ENCODE measurements at places on chromosomes 13 and 19.

- DNase-seq: no peak
These were observed 23.9 kb upstream of the OXGR1 start for GRCh38 chr13:97018029-97018819.

DNA sequence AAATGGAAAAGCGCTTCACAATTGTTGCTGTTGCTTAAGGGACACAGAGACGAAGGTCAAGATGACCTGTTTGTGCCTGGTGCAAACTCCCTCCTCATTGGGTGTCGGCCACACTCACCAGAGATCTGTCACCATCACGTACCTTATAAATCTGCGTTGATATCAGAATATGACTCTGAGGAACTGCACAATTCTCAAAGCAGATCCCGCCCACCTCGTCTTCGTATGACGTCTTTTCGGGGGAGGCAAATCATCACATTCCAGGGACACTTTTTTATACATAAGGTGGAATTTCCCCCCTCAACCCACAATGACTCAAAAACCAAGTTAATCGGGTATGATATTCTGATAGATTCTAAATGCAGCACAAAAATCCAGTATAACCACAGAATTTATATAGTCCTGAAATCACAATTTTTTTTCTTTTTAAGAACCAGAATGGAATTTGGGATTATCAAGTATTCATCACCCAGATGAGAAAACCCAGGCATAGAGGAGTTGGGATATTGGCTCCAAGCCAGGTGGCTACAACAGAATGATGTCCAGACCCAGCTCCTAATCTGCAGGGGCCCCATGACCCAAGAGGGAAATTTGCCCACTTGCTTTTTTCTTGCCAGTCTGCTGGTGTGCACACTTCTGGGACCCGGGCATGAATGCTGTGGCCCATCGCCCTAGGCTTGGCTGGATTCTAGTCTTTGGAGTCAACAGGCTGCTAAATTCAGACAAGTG is 50.6 kb upstream of the MTIF3 start:
- no peak for DNase-seq

GRCh38 chr19:34067861-34068271 is 104.4 kb upstream of the LSM14A start:
- DNase-seq: no peak

GRCh38 chr19:53881482-53882390 is at the start of gene PRKCG:
Gene PRKCG, plus strand, starts transcription at chr19:53882197. Its CDS starts 298 bp downstream, at chr19:53882495.
- DNase-seq: peak; percentile 45

DNA sequence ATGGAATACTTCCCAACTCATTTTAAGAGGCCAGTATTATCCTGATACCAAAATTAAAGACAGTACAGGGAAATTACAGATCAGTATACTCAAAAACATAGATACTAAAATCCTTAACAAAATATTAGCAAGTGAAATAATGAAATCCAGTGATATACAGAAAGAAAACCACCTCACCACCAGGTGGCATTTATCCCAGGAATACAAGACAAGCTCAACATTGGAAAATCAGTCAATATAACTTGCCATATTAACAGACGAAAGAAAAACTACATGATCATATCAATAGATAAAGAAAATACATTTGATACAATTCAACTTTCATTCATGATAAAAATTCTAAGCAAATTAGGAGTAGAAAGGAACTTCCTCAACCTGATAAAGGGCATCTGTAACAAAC is 6.7 kb upstream of the GNA15 start:
- DNase-seq: no peak

DNA sequence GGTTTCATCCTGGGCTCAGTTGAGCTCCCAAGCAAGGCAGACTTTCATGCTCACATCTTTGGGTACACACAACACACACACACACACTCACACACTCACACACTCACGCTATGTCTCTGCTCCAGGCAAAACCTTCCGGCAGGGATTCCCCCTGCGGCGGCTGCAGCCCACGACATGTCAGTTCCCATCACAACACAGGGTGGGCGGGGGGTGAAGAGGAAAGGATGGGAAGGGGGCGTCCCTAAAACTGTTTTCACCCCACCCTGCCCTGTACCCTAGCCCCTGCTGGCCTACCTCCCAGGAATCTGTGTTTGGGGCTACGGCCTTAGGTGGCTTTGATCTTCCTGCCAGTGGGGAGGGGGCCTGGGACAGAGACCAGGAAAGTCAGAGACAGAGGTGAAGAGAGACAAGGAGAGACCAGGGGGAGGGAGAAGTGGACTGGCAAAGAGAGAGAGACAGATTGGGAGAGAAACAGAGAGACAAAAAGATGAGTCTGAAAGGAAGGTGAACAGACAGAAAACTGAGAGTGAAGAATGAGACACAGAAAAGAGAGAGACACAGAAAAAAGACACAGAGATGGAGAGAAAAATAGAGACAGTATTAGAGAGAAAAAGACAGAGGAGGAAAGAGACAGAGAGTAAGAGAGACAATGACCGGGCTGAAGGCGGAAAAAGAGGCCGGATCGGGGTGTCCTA is 3.9 kb downstream of the LRFN1 start:
- no peak for DNase-seq

- DNase-seq: peak; percentile 3
These were observed at the start of gene RUBCNL for GRCh38 chr13:46387064-46387851. Gene RUBCNL, minus strand, starts transcription at chr13:46387252. Its CDS starts 14,777 bp downstream, at chr13:46372475.

- DNase-seq: no peak
These were observed 66.1 kb downstream of the TNFRSF19 start for GRCh38 chr13:23636360-23636759.

GRCh38 chr13:50838031-50838430 is 5.5 kb downstream of the DLEU7 start:
- DNase-seq: no peak

- DNase-seq: no peak
These were observed 35.7 kb downstream of the ZSWIM4 start for GRCh38 chr19:13830741-13831536.

DNA sequence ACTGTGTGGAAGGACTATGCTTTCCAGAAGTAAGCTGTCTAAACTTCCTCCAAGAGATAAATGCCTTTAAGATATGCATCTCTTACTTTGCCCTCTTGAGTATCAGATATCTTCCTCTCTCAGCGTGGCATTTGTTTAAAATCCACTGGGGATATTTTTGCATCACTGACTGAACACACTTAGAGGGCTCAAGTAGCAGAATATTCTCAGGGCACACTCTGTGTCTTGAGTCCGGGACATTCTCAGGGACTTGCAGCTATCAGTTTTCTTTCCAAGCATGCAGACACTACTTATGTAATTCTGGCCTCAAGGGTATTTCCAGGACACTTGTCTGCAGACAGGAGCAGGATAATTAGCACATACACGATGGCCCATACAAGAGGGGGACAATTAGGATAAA is 84.7 kb downstream of the ERCC5 start:
- DNase-seq: no peak

Data from activated T-helper 9 cell treated with anti-CD3 and anti-CD28 coated beads, Interleukin-2, amount 50 U/mL, for 16 hours (primary cell).